ENCODE measurements at places on chromosomes 13 and 19.

GRCh38 chr19:38245826-38246498 is 10.2 kb downstream of the PPP1R14A start:
- no peak for DNase-seq

DNA sequence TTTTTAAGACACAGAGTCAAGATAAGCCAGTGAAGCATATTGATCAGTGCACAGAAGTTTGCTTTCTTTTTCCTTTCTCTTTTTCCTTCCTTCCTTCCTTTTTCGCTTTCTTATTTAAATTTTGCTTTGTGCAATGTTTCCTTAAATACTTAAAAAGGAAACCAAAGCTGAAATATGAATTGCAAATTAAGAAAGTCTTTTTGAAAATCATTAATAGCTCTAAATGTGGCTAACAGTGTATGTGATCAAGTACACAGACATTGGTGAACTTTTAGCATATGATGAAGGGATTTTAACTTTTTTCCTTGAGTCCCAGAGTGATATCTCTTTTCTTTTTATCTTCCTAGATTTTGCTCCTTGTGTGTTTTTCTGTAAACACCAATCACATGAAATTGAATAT is 1356.9 kb upstream of the PRR20A start:
- no peak for DNase-seq

- DNase-seq, result no peak
Measured at GRCh38 chr19:3768748-3769099, 3.3 kb downstream of the RAX2 start.

- no peak for DNase-seq
Measured at GRCh38 chr19:33580026-33580644, 41.6 kb upstream of the CHST8 start.

GRCh38 chr19:4229179-4229931 is at the start of gene EBI3:
TSS of gene EBI3 (plus strand) at chr19:4229523. CDS start at chr19:4229551, 28 bp downstream.
- DNase-seq, result peak; percentile 97

DNA sequence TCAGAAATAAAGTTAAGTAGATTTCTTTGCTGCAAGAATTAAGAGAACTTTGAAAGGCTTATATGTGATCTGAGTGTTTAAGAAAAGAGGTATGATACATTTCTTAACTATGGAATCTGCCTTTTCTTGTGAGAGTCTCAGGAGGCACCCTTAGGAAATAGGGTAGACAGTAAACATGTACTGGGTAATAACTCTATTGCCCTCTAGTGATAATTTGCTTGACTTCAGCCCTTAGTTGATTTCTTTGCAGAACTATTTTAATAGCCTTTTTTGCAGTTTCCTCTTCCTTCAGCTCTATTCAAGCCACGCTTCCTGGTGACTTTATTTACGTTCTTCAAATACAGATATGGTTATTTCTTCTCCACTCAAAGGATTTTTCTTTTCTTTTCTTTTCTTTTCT is 37.0 kb upstream of the CCNA1 start:
- peak; percentile 62 for DNase-seq

- DNase-seq, result no peak
Measured at GRCh38 chr19:3392480-3392879, 26.1 kb downstream of the NFIC start.

DNA sequence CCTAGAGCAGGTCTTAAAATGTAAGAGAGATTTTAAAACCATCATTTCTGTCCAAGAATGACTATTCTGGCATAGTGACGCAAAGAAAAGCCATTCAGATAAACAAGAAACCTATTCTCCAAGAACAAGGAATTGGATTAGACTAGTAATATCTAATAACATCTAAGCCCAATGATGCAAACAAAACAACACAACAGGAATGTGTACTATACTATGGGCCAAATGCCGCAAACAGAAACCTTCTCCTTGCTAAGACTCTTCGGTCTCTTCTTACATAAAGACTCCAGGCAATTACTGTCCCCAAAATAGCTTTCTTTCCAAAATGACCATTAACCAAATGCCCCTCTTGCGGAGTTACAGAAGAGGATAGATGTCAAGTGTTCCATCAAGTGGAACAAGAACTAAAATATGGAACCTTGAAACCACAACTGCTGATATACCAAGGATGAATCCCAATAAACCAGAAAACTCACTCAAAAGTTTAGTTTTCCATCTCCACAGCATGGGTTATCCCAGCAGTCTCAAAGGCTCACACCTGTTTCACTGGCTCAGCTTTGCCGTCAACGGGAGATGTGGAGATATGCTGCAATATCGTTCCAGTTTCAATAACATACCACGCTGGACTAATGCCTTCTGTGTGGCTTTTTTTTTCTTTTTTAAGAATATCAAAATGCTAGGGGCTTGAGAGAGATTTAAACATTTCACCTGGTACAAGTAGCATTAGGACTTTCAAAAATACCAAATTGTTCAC is 76.2 kb downstream of the FOXO1 start:
- DNase-seq, result no peak

GRCh38 chr19:46176116-46176860 is 28.2 kb downstream of the IGFL2 start:
- DNase-seq, result no peak

GRCh38 chr19:50269653-50270052 is 59.5 kb downstream of the KCNC3 start:
- DNase-seq, result no peak

- DNase-seq, result no peak
Measured at GRCh38 chr13:95123726-95124125, 177.5 kb downstream of the ABCC4 start.

- DNase-seq, result peak; percentile 44
Measured at GRCh38 chr13:44231786-44232516, 141.7 kb upstream of the SERP2 start.

GRCh38 chr19:33719366-33720154 is 77.1 kb upstream of the KCTD15 start:
- DNase-seq, result no peak

GRCh38 chr13:22126433-22127021 is 455.7 kb downstream of the FGF9 start:
- DNase-seq, result peak; percentile 24

- DNase-seq, result peak; percentile 27
Measured at GRCh38 chr13:113293686-113294085, 3.4 kb upstream of the LAMP1 start.

- no peak for DNase-seq
Measured at GRCh38 chr19:6723108-6723618, 2.7 kb upstream of the C3 start.

Data from suppressor macrophage treated with lipopolysaccharide for 1 hour (primary cell).